ENCODE measurements at places on chromosomes 16 and 17. TPM values are rescaled to one million over a fixed set of nuclear protein-coding genes. Genes with fewer than 3 reads are reported as not detected.

KIF2B gene
- total RNA-seq: not detected

ARHGDIG gene
- total RNA-seq: not detected

GP1BA gene
- not detected for total RNA-seq

SRCAP gene
- total RNA-seq: 90.4 TPM

ENDOV gene
- total RNA-seq: 16.4 TPM

PAQR4 gene
- 41.0 TPM for total RNA-seq

DNA sequence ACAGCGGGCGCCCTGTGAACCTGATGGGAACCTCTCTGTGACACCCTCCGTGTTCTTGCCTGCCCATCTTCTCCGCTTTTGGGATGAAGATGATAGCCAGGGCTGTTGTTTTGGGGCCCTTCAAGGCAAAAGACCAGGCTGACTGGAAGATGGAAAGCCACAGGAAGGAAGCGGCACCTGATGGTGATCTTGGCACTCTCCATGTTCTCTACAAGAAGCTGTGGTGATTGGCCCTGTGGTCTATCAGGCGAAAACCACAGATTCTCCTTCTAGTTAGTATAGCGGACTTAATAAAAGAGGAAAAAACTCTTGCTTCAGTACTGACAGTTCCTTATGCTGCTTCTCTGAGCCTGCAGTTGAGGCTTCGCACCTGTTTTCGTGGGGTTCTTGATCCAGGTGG lies 10.5 kb downstream of the CDK5RAP3 start:
- no peak for DNase-seq

- no peak for DNase-seq
These were observed 2.4 kb downstream of the HDAC5 start for GRCh38 chr17:44120851-44121605.

DNA sequence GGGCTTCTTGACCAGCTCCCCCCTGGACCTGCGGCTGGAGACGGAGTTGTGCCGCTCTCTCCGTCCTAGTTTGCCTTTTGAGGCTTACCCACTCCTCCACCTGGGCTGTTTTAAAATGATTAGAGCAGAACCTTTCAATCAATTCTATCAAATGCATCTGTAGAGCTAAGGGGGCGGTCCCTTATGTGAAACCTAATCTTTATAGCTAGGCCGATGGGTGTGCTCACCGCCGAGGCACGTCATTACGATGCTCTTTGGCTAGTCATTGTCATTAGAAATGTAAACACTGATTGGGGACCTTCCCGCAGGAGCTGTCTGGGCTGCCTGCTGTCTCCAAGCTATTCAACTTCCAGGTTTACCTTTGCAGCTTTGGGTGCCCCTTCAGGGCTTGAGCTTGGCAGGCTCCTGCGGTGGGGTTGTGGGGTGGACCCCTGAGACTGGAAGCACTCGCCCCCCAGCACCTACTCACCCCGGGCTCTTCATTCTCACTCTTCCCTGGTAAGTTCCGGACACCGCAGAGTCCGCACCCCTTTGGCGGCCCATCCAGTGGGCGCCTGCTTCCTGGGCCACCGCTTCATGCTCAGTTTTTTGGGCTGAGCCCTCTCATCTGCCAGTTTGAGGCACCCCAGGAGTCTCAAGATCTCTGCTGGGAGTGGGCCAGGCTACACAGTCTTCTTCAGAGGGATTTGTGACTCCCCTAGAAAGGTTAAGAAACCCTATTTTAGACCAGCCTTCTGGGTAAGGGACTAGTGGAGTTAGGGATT lies 20.9 kb upstream of the IL17C start:
- DNase-seq: no peak

GRCh38 chr17:51203838-51204237 lies 37.6 kb downstream of the NME2 start:
- no peak for DNase-seq

GRCh38 chr17:6165806-6166205 lies 95.6 kb downstream of the WSCD1 start:
- DNase-seq: no peak
